ENCODE measurements at places on chromosomes 7 and 10.

DNA sequence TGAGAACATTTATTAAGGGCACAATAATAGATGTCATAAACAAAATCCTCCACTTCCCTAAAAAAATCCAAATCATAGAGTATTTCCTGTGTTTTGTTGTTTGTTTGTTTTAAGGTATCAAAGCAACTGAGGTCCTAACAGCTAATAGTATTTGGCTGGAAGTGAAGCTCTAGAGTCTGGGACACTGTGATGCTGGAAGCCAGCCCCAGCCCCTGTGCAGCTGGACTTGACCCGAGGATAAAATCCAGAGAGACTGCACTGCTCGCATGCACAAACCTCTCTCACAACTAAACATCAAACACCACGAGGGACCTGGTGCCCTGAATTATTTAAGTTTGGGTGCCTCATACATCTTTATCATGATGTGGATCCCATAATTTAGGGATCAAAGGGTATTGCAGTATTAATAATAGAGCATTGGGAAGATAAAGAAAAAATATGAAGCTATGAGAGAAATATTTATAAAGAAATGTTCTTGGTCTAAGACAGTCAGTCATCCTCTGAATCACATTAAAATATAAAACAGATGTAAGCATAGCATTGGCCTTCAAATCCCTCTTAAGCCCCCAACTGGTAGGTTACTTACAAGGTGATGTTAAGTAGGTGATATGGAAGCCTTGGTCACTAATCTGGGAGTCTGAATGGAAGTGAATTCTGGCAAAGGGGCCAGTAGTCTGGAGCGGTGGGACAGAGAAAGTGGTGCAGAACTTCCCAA, 44.4 kb downstream of the CUBN start:
- peak; percentile 52 for DNase-seq

GRCh38 chr10:75276069-75276872, 40.5 kb upstream of the COMTD1 start:
- no peak for DNase-seq

GRCh38 chr10:130049244-130049643, 61.4 kb downstream of the C10orf143 start:
- DNase-seq = no peak

DNA sequence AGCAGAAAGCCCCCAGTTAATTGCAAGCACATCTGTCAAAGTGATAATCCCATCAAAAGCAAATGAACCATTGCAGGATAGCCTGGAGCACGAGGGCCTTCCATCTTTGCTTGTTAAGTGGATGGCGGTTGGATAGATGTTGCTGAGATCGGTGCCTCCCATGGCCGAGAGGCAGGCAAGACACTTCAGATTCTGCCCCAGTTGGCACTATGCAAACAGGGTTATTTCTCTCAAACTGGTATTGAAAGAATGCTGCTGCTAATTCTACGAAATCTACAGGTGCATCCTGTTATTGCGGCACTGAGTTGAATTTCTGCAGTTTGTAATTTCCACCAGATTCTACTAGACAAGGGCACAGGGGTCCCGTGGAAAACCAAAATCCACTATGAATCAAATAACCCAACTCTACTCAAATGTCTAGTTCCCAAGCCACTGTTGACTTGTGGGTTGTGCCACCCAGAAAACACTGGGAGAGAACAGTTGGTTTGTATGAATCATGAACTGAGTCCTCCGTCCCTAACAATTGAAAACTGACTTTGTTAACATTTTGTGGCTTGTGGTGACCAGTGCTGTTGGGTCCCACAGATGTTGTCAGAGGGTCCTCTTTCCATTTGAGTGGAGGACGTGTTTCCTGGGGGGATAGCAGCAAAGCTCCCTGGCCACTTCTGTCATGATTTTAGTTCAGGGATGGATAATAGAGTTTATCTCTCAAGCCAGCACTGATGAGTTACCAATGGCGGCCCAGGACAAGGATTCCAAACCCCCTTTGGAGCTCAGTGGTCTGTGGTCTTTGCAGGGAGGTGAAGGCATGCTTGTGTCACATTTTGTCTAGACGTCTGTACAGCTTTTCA, 7.1 kb upstream of the IL2RA start:
- DNase-seq = no peak

- no peak for DNase-seq
Measured at GRCh38 chr7:140506788-140507464, 27.6 kb upstream of the MKRN1 start.

- no peak for DNase-seq
Measured at GRCh38 chr7:109901926-109902325, 1189.0 kb upstream of the LRRN3 start.

DNA sequence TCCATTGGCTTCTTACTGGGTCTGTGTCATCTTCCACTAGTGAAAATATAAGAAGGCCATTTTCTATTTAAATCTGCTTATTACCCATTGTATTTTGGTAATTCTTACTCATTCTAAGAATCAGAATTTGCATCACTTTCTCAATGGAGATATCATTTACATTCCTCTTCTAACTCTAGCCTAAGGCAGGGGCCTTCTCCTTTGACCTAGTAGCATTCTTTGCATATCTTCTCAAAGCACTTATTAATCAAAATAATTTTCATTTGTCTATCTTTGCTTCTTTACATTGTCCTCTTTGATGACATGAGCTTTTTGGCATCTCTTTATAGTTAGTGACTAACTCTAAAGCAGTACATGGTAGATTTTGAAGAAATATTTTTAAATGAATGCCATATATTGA, 400.9 kb upstream of the SEMA3D start:
- DNase-seq = no peak

DNA sequence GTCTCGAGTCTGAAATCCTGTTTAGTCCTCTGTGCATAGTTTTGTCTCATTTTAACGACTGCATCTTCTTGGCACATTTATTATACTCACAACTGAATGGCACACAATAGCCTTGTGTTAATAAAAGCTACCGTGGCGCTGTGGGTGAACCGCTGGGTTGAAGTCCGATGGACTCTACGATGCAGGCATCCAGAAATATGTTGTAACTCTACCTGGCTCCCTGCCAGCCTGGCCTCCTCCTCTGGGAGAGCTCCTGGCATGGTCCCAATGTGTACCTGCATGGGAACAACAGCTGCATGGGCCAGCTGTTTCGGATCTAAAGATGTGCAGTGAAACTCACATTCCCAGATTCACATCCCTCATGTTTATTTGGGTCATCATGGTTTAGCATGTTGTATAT, 3.7 kb upstream of the DPYSL4 start:
- DNase-seq = no peak

GRCh38 chr7:13849163-13849892, 140.1 kb downstream of the ETV1 start:
- DNase-seq = no peak

GRCh38 chr10:124608093-124608721, 136.0 kb downstream of the FAM53B start:
- DNase-seq = no peak

DNA sequence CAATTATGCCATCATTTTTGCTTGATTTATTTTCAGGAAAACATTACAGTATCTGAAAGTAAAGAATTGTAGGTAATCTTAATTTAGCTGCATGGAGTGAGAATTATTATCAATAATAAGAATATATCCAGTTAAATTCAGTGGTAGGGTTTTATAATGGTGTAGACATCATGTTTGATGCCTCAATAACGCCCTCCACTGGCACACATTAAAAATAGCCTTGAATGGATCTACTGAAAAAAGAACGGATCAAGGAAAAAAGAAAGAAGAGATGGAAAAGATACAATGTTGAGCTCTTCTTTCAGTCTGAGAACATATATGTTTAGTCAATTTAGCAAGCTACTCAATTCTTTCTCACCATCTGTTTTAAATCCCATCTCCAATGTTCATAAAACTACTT, 319.2 kb downstream of the CDC14C start:
- DNase-seq = no peak

- DNase-seq = no peak
Measured at GRCh38 chr10:29355411-29355991, 66.6 kb downstream of the LYZL1 start.

GRCh38 chr7:136183981-136184380, 206.8 kb upstream of the MTPN start:
- DNase-seq = no peak

DNA sequence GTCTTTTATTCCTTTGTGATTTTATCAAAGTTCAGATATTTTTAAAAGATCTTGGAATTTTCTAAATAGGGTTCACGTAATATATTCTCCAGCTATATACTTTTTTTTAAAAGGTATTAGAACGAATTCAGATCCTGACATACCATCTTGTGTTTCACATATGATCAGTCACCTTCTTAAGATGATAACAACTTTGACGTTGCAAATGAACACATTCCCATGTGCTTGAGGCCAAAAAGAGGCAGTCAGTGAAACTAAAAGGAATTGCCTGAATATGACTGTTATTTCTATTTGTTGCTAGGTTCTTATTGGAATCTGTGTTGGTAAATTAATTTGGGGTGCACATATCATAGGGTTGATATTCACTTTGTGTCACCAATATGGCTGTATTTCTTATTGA, 310.1 kb downstream of the MDFIC start:
- DNase-seq = no peak

- DNase-seq = no peak
Measured at GRCh38 chr10:97866524-97867219, 17.0 kb downstream of the GOLGA7B start.

- no peak for DNase-seq
Measured at GRCh38 chr7:32047075-32047474, 23.1 kb downstream of the PDE1C start.

GRCh38 chr10:73644015-73644743, 2.9 kb upstream of the MYOZ1 start:
- DNase-seq = peak; percentile 67

- DNase-seq = no peak
Measured at GRCh38 chr7:30659312-30659711, 22.9 kb downstream of the CRHR2 start.

DNA sequence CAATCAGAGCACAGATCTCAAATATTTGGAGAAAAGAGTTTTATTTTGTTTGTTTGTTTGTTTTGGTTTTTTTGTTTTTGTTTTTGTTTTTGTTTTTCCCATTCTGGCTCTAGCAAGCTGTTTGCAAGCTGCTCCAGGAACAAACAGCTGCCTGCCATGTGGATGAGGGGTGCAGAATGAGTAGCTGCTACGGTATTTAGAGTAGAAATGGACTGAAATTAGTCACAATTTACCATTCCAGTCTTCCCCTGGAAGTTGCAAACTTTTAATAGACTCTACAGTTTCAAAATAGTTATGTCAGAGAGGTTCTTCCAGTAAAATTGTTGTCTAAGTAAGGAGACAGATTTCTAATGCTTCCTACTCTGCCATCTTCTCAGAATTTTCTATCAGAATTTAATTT, 27.1 kb upstream of the TAS2R16 start:
- no peak for DNase-seq

- no peak for DNase-seq
Measured at GRCh38 chr10:7449063-7449695, 38.3 kb upstream of the SFMBT2 start.

DNA sequence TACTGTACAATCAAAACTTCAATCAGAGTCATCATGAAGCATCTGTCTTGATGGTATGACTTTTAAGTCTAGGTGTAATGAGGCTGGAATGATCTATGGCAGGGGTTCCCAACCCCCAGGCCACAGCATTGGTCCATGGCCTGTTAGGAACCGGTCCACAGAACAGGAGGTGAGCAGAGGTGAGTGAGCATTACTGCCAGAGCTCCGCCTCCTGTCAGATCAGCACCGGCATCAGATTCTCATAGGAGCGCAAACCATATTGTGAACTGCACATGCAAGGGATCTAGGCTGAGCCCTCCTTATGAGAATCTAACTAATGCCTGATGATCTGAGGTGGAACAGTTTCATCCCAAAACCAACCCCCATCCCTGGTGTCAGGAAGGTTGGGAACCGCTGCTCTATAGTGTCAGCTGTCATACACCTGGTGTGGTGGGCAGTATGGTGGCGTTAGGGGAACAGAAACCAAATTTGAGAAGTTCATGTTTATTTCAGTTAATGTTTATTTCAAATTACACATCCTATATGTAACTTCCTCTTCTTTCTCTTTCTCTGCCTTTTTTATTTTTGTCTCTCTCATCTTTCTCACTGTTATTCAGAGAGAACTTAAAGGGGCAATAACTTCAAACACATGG, 432.6 kb downstream of the TNS3 start:
- no peak for DNase-seq

DNA sequence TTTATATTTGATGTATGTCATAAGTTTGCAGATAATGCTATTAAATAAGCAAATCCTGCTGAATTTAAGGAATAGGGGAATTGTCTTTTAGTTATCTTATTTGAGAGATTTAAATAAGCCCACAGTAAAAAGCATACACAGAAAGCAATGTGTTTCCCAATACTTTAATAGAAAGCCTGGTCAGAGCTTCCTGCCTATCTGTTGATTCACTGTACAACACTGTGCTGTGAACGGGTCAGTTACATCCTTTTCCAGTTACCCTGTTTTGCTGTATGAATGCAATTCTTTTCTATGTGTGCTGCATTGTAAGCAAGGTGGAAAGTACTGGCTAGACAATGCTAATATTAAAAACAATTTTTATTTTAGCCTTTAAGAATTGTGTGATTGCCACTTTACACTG, 81.2 kb downstream of the ANKRD7 start:
- no peak for DNase-seq

DNA sequence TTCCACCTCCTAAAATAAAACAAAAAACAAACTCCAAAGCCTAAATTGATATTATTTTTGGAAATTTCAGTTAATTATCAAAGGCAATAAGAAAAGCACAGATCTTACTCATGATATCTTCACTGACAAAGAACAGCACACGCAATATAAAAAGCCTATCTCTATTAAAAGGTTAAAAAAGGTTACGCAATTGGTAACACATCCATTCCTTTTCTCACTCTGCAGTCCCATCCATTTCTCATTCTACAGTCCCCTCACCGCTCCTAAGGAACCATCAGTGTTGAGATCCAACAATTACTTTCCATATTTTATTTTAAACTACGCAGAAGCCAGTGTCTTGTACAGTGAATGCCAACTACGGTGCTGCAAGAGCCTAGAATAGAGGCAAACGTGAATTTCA, 1.3 kb downstream of the SEC61G start:
- DNase-seq = no peak

- no peak for DNase-seq
Measured at GRCh38 chr10:23742368-23742767, 303.5 kb downstream of the OTUD1 start.

DNA sequence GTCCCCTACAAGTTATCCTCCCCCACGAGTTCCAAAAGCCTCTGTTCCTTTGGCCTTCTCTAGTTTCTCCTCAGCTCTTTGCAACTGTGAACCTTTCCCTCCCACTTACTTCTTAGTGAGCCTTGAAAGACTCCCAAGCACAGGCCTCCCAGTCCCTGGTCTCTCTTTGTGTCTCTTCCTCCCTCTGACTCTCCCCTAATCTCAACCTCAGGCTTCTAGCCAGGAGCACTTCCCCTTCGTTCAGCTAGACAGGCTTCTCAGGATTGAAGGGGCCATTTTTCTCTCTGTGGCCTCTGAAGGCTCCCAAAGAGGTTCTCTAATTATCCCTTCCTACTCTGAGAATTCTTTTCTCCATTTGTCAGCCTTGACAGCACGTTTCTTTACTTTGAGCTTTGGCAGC, 50.2 kb upstream of the PHYHIPL start:
- DNase-seq = no peak

- peak; percentile 63 for DNase-seq
Measured at GRCh38 chr7:29976266-29976665, 13.3 kb downstream of the SCRN1 start.

Measured in right lung (tissue), 10 donors.